ENCODE measurements at places on chromosomes 5 and 9.

- DNase-seq, result no peak
Observed at GRCh38 chr9:18010492-18010891, 431.6 kb downstream of the SH3GL2 start.

GRCh38 chr9:135622415-135623020 is 16.8 kb downstream of the GLT6D1 start:
- no peak for DNase-seq

GRCh38 chr9:14412775-14413174 is 98.8 kb upstream of the NFIB start:
- DNase-seq, result no peak

- DNase-seq, result no peak
Observed at GRCh38 chr9:89281106-89281505, 29.9 kb upstream of the CKS2 start.

GRCh38 chr5:93578813-93579691 is 2.0 kb downstream of the NR2F1-AS1 start:
- no peak for DNase-seq
